Upper lobe of right lung (tissue), 1 donor: ENCODE measurements at places on chromosomes 2 and 18. TPM values are rescaled to one million over a fixed set of nuclear protein-coding genes. Genes with fewer than 3 reads are reported as not detected.

MAPK4 gene
- 7.0 TPM for total RNA-seq

- no peak for DNase-seq
Measured at GRCh38 chr2:231028889-231029288, 8.4 kb upstream of the C2orf72 start.

TUBB8B gene
- total RNA-seq: 0.38 TPM

RMDN2 gene
- 23.1 TPM for total RNA-seq

DNA sequence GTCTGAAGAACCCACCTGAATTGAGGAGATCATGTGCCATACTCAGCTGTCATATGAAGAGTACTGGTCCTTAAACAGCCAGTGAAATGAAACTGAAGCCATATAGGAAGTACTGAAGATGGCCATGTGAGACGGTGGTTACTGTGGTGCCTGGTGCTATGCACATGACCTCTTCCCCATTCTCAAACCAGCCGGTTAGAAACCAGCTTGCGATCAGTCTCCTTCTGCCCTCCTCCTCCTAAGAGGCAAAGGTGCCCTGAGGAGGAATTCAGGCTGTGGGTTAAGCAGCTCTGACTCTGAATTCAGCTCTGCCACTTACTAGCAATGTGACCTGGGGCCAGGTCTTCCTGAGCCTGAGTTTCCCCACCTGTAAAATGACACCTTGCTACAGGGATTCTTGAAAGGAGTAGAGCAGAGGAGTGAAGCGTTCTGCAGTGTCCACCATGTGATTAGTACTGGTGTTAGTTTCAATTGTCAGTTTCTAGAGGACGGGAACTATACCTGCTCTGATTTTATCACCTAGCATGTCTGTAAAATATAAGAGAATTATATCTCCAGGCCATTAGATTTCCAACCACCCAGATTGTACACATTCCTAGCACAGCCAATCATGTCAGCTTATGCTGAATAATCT is 5.1 kb downstream of the FECH start:
- DNase-seq: no peak

AP1S3 gene
- total RNA-seq: 16.8 TPM

GRCh38 chr2:136012315-136012714 is 26.9 kb upstream of the DARS1 start:
- no peak for DNase-seq

PTPRN gene
- not detected for total RNA-seq

- no peak for DNase-seq
Measured at GRCh38 chr2:120367649-120368048, 21.7 kb downstream of the INHBB start.

- no peak for DNase-seq
Measured at GRCh38 chr2:188884046-188884445, 90.1 kb upstream of the COL3A1 start.

- DNase-seq: peak; percentile 74
Measured at GRCh38 chr18:24014986-24015638, 558 bp downstream of the TTC39C start.

DNA sequence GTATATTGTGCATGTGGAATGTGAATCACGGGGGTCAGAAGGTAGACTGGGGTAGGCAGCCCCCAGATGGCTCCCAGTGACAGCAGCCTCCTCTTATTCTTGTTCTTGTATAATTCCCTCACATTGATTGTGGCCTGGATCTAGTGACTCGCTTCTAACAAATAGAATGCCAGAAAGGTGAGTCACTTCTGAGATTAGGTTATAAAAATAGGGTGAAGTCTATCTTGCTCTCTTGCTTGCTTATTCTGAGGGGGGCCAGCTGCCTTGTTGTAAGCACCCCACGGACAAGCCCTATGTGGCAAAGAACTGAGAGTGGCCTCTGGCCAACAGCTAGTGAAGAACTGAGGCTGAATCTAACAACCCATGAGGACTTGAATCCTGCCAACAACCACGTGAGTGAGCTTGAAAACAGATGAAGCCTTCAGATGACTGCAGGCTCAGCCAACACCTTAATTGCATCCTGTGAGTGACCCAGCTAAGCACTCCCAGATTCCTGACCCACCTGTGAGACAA is 15.6 kb upstream of the RMND5A start:
- DNase-seq: no peak

TRAF3IP1 gene
- total RNA-seq: 20.8 TPM

DNA sequence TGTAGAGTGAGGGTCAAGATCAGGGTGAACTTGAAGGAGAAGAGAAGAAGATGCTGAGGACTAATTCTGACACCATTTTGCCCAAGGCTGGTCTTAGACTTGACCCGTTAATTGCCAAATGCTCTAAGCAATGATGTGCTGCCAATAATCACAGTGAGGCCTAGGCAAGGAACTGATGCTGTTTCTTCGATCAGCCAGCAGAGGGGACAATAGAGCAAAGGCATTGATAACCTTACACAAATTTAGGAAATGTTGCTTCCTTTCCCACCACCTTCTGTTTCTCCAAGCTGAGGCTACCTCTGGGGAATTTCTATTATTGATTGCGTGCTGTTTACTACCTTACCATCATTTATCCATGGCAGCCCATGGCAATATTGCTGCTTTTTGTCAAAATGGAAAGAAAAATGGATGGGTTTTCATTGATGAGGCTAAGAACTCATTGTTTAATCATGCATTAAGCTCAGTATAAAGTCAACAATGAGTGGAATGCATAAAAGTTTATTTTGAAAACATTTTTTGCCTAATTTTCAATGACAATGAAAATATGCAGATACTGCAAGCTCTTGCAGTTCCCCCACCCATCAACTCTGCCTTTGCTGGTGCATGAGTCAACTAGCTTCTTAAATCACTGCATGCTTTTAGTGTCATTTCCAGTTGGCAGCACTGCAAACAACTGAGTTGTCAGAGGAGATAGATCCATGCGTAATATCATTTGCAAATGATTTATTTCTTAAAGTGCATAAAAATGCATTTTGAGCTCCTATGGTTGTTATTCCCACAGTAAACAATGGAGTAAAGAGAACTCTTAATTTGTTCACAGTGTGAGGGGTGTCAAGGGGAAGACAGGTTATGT is 116.4 kb upstream of the NYAP2 start:
- no peak for DNase-seq

GRCh38 chr2:202140522-202141252 is 67.6 kb downstream of the KIAA2012 start:
- DNase-seq: no peak

- no peak for DNase-seq
Measured at GRCh38 chr2:174704061-174704460, 60.2 kb downstream of the CHRNA1 start.

- DNase-seq: no peak
Measured at GRCh38 chr18:24959051-24959476, 392.9 kb downstream of the ZNF521 start.

GRCh38 chr18:27863780-27864430 is 313.0 kb downstream of the CDH2 start:
- DNase-seq: no peak

GRCh38 chr2:85768713-85769112 is 14.9 kb downstream of the ATOH8 start:
- DNase-seq: no peak

- DNase-seq: no peak
Measured at GRCh38 chr2:150919901-150920300, 341.8 kb downstream of the RBM43 start.

GRCh38 chr2:206867006-206867405 is 72.3 kb upstream of the CPO start:
- DNase-seq: no peak

- DNase-seq: no peak
Measured at GRCh38 chr2:47198985-47199451, 43.9 kb upstream of the STPG4 start.

GRCh38 chr2:238140721-238141540 is 2.5 kb downstream of the KLHL30 start:
- no peak for DNase-seq

MTA3 gene
- 34.3 TPM for total RNA-seq

GRCh38 chr2:43276962-43277391 is 50.6 kb upstream of the ZFP36L2 start:
- DNase-seq: no peak

ANKRD29 gene
- total RNA-seq: 72.0 TPM

GRCh38 chr2:69545477-69545932 is 98.0 kb downstream of the AAK1 start:
- DNase-seq: no peak

MC5R gene
- not detected for total RNA-seq

DNA sequence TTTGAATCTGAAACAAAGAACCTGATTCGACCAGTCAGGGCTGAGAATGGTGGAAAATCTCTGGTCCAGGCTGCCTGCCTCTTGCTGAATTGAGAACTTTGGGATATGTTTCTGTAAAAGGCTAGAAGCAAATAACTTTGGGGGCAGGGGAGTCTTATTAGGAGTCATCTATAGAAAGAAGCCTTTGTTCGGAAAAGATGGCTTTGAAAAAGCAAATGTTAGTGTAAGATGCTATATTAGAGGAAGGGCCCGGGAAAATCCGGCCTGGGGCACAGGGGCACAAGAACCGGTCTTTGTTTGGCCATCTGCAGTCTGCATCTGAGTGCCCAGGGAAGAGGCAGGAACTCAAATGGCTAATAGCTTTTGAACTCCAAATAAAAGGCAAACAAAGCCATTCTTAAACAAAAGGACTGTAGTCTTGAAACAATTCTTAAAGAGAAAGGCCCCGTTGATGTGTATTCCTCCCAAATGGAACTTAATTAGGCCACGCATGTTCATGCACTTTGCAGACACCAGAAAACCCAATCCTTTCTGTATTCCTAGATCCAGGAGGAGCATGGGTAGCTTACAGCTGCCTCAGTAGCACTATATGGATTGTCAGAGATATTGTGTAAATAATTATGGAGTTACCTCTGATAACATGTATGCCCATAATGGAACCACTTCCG is 180.0 kb upstream of the ARL4C start:
- DNase-seq: no peak

GPC1 gene
- total RNA-seq: 24.8 TPM

- no peak for DNase-seq
Measured at GRCh38 chr2:1360144-1360543, 53.1 kb upstream of the TPO start.

C2orf80 gene
- not detected for total RNA-seq

CAD gene
- 27.1 TPM for total RNA-seq

TCF23 gene
- total RNA-seq: not detected

DNA sequence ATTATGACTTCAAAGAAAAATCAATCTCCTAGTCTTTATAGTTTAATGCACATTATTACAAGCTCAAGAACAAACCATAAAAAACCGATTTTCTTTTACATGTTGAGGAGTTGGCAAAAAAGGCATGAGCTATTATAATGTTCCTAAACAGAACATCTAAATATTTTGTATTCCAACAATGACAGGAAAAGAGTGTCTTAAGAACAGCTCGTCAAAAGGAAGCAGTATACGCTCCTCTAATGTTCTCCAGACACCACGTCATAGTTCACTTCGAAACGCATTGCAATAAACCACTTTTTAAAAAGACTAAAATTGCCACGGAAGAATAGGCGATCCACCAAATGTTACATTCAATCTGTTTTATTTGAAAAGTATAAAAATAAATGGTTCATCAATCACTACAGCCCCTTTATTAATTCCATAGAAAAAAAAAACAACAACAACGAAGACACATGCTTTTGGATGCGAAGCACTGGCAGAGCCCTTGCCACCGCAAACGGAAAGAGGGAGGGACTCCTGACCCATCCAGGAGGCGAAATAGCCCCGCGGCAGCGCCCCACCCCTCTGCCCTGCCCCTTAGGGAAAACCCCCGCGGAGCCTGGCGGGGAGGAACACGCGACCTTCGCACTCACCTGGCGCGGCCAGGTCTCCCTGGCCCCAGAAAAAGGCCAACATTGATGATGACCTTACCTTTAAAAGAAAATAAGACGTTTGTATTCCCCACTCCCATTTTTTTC is 45.8 kb downstream of the MBP start:
- DNase-seq: no peak

DNA sequence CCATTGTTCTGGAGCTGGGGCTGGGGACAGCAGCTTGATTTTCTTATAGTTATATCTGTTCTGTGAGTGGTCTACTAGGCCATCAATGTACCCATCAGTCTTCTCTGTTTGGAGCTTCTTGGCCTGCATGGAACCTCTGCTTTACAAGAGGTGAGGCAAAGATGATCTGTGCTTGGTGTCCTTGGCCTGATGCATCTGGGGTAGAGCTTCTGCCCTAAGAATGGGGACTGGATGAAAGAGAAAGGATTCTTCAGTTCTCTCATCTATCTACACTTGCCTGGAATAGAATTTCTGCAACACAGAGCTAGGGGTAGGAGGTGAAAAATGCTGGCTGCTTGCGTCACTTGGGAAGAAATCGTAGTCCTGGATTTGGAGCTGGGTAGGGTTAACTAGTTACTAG is 46.2 kb downstream of the ACSL3 start:
- DNase-seq: no peak

PCARE gene
- total RNA-seq: 0.55 TPM

- no peak for DNase-seq
Measured at GRCh38 chr2:235960716-235961640, 207.2 kb downstream of the GBX2 start.

- no peak for DNase-seq
Measured at GRCh38 chr2:138922973-138923563, 142.9 kb upstream of the NXPH2 start.

CNGA3 gene
- total RNA-seq: 0.17 TPM

GRCh38 chr2:104656571-104657163 is 197.2 kb upstream of the POU3F3 start:
- DNase-seq: no peak

DNA sequence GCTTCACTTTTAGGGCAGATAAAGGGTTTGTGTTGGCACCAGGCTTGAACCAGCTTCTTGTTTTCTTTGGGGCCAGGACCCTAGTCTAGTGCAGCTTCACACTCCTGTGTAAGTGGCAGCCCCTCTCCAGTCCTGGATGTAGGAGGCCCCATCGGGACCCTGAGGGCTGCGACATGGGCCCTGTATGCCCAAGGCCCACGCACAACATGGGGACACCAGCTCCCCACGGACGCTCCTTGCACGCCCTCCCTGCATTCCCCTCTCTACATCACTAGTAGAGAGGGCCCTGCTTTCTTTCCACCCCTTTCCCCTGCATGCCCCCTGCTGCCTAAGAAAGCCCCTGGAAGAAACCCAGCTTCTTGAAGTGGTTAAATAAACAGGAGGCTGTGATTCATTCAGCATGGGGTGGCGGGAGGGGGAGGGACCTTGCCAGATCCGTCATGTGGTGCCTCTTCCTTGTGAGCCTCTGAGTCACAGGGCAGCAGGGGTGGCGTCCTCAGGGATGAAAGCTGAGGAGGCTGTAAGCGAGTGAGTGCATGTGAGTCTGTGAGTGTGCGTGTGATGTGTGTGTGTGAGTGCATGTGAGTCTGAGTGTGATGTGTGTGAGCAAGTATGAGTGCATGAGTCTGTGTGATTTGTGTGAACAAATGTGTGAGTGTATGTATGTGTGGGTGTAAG is 42.5 kb downstream of the COPS8 start:
- peak; percentile 90 for DNase-seq

NETO1 gene
- total RNA-seq: not detected

GRCh38 chr18:40902436-40902835 is 1052.6 kb upstream of the PIK3C3 start:
- DNase-seq: no peak
